Mucosa of gallbladder (tissue), 1 donor: ENCODE measurements at places on chromosomes 6 and 20. TPM values are rescaled to one million over a fixed set of nuclear protein-coding genes. Genes with fewer than 3 reads are reported as not detected.
A peak's percentile ranks its signal among the peaks of the same experiment; 100 is the strongest.

TMEM74B gene
- total RNA-seq = 2.0 TPM

SLC32A1 gene
- not detected for total RNA-seq

ADGB gene
- not detected for total RNA-seq

APOM gene
- 2.2 TPM for total RNA-seq

TRIM40 gene
- total RNA-seq = not detected

CYP21A2 gene
- total RNA-seq = 1.3 TPM

GJA10 gene
- total RNA-seq = not detected

CCN5 gene
- 1.6 TPM for total RNA-seq

DNA sequence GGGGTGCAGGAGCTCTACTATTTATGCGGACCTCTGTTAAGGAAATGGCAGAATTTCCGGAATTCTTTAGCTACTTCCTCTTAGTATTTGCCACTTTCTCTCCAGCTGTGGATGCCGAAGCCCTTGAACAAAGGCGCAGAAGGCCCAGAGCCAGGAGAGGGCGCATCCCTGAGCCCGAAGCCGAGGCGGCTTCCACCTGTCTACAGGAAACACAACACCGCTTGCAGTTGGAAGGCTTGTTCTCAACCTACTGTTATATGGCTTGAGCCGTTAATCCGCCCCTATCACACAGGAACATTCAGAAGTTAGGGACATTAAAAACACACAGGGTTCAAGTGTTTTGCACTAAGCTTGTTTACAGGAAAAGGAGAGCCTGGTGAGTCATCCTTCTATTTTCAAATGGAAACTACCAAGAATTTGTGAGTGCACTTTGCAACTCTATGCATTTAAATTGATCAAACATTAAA lies 417.1 kb downstream of the BCKDHB start:
- no peak for DNase-seq

DNA sequence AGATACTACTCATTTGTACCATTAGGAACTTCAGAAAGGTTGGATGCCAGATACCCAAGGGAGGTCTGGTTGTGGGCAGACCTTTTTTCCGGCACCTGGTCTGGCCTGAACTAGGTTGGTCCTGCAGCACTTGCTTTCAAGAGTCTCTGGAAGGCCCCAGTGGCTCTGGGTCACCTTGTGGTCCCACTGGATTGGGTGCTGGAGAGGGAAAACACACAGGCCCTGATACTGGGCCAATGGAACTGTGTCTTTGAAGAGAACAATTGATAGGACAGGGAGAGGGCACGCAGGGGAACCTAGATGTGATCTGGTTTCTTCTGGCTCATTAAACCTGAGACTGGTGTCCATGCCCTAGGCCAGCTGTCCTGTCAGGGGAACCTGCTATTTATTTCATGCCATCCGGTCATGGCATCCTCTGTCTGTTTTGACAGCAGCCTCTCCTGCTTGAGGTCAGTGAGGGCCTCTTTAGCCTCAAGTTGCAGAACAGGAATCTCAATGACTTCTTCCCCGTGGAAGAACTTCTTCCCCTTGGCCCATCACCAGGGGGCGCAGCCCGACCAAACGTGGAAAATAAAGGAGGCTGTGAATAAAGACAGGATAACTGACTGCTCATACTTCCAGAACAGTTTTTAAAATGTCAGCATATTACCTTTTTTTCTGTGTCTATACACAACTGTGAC lies 25.0 kb downstream of the TAF8 start:
- peak; percentile 75 for DNase-seq

DNA sequence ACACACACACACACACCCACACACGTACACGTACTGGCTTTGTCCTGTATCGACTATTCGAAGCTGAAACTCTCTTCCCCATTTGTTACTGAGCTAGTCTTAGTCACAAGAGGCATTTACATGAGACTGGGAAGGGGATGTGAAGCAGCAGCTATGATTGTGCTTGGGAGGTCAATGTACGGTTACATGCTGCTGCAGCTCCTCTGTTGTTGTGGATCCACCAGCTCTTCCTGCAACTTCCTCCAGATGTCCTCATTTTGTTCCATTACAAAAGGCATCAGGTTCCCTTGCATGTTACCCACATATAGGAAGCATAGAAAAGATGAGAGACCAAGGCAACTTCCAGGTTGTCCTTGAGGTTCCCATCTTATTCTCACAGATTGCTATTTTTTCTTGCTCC lies 612.4 kb upstream of the IMPG1 start:
- DNase-seq = no peak

GRCh38 chr6:155693573-155694418 lies 238.2 kb upstream of the NOX3 start:
- DNase-seq = no peak

DNA sequence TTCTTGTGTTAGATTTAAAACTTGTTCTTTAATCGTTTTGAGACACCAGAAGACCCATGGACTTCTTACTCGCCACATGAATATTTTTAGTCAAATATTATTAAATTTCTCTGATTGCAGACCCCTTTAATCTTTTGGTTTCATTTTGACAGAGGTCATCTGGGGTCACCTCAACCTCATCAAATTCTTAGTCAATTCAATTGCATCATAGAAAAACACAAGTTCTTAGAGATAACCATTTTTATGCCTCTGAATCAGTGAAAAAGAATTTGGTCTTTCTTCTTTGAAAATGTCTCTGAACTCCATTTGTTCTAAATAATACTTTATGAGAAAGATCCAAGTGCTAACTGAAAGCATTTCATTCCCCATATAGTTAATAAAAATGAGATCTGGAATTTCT lies 55.2 kb upstream of the CBLN4 start:
- no peak for DNase-seq

DNA sequence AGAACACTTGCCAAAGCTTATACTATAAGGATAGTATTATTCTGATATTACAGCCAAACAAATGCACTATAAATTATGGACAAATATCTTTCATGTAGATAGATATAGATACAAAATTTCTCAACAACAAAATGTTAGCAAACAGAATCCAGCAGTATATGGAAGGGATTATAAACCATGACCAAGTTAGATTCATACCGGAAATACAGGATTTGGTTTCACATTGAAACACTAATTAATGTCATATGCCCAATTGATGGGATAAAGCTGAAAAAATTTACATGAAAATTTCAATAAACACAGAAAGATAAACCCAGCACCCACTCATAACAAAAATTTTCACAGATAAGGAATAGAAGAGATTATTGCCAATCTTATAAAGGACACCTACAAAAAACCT lies 770.3 kb upstream of the SLC35B3 start:
- DNase-seq = no peak

DNA sequence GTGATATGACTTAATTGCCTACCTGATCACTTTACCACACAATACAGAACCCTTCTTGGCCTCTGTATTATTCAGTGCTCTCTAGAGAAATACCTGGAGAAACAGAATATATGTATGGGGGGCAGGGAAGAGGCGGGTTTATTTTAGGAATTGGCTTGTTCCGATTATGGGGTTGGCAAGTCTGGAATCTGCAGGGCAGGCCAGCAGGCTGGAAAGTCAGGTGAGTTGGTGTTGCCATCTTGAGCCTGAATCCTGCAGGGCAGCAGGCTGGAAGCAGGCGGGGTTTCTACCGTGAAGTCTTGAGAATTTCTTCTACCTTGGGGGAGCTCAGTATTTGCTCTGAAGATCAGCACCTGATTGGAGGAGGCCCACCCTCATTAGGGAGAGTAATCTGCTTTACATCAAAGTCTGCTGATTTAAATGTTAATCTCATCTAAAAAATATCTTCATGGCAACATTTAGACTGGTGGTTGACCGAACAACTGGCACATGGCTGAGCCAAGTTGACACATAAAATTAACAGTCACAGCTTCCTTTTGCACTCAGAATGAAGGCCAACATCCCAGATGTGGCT lies 193.9 kb downstream of the ZDHHC14 start:
- DNase-seq = no peak

DNA sequence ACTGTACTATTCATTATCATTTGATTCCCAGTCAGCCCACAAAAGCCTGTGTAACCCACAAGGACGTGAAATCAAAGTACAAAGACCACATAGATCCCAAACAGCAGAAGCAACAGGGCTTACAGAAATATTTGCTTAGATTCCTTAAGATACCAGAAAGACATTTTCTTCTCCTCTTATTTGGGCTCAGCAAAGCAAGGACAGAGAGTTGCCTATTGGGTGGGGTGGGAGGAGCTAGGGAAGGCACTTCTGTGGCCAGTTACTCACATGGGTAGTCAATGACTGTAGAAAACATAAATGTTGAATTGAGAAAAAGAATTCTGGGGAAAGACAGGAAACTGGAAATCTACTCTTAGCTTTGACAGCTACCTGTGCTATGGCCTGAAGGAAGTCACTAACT lies 19.8 kb downstream of the PDE7B start:
- no peak for DNase-seq

- DNase-seq = no peak
Observed at GRCh38 chr6:13653296-13653695, 38.2 kb downstream of the NOL7 start.

GRCh38 chr20:57872816-57873409 lies 163.1 kb upstream of the PMEPA1 start:
- no peak for DNase-seq

DNA sequence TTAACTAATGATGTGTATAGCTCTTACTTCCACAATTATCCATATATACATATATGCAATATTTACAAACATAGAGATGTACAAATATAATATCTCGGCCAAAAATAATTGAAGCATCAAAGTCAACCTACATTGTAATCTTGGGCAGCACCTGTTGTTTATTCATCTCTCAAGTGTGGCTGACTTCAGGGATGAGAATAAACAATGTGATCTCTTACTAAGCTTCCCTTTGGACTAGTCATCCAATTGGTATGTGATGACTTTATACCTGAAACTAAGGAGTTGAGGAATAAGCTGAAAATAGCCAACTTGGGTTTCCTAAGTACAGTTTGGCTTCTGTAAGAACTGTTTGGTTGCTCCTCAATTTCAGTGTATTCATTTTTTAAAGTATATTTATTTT lies 256.6 kb downstream of the KHDC1L start:
- DNase-seq = no peak

- DNase-seq = no peak
Observed at GRCh38 chr6:38021029-38021428, 201.5 kb downstream of the ZFAND3 start.

- DNase-seq = no peak
Observed at GRCh38 chr20:38252292-38253288, 7.9 kb downstream of the KIAA1755 start.

GRCh38 chr20:37479266-37479665 lies 41.8 kb upstream of the NNAT start:
- DNase-seq = no peak

DNA sequence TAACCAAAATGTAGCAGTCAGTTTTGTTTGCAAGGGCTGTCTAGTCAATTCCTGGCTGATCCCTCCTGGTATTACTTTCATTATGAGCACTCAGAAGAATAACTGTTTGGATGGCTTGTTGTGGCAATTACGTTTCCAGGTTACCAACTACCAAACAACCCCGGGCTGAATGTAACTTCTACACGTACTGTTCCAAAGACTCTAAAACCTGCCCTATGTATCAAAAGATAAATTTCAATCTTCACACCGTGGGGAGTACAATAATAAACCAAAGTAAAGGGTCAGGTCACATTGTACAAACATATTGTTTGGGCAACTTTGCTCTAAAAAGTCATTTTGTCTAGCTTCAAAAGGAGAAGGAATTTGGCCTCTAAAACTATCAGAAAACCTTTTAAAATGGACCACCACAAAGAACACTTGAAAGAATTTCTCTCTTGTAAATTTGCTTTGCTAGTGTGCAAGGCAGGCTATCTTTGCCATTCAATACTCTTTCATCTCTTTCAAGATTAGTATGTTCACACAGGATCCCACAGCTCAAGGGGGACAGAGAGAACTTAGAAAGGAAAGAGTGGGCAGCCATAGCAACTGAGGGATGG lies 27.6 kb downstream of the DCDC2 start:
- DNase-seq = no peak

GRCh38 chr6:68427630-68428029 lies 207.5 kb upstream of the ADGRB3 start:
- no peak for DNase-seq

- no peak for DNase-seq
Observed at GRCh38 chr6:18447552-18447951, 60.4 kb downstream of the RNF144B start.

- no peak for DNase-seq
Observed at GRCh38 chr6:83853178-83854000, at the start of gene RIPPLY2. Gene RIPPLY2, plus strand, starts transcription at chr6:83853360. Its CDS starts 57 bp downstream, at chr6:83853417.

DNA sequence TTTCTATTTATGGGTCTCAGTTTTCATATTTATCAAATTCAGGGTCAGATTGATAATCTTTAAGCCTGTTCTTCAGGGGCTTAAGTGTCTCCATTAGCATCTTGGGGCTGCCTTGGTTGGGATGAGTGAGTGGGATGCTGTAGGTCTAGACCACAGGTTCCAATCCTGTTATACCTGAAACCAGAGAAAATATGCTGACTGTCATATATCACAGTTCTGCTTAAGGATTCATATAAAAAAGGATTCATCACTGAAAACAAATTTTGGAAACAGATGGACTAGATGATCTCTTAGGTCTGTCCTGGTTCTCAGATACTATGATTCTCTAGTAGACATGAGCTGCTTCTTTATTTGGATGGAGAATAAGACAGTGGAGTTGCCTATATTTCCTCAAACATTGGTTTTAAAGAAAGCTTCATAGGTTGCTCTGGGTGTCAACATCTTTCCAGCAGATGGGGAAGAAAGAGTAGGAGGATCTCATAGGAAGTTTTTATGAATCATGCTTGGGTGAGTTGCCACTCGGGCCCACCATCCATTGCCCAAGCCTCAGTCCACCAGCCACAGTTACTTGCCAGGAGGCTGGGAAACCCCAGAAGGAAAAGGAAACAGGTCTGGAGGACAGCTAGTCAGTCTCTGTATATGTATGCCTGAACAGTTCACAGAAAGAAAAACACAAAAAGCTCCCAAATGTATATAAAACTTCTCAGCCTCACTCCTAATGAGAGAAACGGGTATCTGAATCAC lies 42.9 kb upstream of the MAP7 start:
- no peak for DNase-seq

DNA sequence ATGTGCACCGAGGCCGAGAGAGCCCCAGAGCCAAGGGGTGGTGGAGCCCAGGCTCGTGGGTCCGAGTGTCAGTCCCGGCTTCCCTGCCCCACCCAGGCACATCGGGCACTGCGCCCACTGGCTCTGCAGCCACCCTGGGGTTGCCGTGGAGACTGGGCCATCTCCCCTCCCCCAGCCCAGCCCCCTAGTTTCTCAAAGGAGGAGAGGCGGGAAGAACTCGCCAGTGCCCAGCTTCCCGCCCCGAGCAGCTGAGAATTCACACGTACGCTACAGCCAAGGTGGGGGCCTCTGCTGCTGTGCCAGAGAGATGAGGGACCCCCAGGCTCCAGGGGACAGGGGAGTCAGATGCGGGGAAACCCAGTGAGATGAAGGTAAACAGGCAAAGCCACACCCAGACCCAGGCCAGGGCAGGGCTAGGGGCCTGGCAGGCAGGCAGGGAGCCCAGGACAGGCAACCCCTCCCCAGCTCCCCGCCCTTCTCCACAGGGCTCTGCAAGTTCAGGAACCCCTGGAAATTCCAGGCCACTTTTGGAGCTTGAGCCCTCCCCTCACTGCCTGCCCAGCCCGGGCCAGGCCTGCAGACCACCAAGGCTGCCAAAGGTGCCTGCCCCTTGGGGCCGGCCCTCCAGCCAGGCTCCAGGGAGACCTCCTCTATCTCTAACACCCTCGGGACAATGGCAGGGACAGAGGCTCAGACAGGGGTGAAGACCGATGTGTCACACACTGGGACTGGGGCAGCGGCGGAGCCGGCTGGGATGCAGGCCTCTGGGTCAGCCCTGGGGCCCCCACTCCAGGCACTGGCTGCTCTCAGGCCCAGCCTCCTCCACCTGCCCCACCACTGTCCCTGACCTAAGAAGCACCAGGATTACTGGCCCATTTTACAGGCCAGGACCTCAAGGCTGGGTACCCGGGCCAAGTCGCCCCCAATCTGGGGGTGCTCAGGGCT lies 6.0 kb downstream of the LAMA5 start:
- DNase-seq = no peak
